Activated T-cell treated with anti-CD3 and anti-CD28 coated beads for 4 hours (primary cell): ENCODE measurements at places on chromosomes 5 and 9.

DNA sequence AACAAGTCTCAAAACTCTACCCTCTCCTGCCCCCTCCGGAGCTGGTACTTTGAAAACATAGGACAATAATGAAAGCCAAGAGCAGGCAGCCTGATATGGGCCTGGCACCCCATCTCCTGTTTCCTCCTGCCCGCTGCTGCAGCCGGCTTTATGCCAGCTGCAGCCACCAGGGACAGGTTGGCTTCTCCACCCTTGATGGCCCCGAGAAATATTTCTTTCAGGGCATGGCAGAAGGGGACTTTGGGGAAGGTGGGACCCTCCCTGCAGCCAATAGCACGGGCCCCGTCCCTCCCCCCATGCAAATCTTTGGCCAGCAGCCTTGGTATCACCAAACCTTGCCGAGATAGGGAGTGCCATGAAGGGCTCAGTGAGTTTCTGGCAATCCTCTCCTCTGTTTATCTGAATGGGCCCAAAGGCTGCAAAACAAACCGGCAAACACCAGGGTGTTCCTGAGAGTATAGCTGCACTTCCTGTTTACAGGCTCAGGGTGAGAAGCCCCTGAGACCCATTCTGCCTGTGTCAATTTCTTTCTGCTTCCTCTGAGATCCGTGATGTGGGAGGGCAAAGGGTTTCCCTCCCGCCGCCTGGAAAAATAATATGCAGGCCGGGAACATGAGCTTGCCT, 73.4 kb upstream of the BOD1 start:
- no peak for DNase-seq

DNA sequence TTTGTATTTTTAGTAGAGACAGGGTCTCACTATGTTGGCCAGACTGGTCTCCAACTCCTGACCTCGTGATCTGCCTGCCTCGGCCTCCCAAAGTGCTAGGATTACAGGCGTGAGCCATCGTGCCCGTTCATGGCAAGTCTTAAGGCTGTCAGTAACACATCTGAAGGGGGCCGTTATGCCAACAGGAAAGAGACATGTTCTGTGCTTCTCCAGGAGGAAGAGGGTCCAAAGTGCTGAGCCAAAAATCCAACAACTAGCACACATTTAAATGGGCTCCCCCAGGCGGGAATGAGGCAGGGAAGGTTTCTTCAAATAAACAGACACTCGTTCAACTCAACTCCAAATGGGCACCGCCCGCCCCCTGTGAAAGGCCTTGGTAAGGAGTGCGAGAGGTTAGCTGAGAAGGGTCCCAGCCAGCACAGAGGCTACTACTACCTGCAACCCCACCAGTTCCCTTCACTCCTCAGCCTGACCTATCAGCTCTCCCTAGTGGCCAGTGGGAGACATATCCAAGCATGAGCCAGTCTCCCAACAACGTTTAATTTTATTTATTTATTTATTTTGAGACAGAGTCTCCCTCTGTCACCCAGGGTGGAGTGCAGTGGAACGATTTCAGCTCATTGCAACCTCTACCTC, 84.1 kb upstream of the DMRT1 start:
- no peak for DNase-seq

DNA sequence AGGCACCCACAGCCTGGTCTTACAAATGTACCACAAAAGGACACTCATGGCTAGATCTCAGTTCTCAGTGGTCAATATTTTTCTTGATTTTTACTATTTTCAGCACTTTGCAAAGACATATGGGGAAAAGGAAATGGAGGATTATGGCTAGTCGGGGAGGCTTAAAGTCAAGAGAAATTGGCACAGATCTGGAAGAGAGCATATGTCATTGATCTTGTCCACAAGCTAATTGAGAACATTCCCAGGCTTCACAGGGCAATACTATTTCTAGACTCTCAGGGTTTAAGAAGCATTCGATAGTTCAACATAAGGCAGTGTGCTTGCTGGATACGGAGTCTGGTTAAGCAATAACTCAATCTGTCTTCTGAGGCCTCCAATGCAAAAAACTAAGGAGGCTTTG, 285.8 kb downstream of the ZNF608 start:
- no peak for DNase-seq

- no peak for DNase-seq
Measured at GRCh38 chr5:172113036-172113435, 75.0 kb downstream of the STK10 start.

DNA sequence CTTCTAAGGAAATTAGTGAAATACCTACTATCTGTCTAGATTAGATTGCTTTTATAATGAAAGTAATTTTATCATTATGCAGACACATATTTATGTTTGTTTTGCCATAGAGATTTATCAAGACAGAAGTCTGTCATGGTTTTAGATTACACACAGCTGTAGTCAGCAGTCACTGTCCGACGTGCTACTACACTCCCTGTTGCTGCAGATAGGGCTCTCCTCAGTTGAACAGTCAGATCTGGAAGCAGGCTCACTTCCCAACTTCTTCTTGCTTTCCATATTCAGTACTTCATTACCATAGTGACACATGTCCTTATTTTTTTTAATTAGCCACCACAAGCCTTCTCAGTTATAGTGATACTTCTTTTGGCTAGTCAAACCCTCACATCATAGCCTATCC, 329.9 kb upstream of the ITGA1 start:
- DNase-seq = no peak

DNA sequence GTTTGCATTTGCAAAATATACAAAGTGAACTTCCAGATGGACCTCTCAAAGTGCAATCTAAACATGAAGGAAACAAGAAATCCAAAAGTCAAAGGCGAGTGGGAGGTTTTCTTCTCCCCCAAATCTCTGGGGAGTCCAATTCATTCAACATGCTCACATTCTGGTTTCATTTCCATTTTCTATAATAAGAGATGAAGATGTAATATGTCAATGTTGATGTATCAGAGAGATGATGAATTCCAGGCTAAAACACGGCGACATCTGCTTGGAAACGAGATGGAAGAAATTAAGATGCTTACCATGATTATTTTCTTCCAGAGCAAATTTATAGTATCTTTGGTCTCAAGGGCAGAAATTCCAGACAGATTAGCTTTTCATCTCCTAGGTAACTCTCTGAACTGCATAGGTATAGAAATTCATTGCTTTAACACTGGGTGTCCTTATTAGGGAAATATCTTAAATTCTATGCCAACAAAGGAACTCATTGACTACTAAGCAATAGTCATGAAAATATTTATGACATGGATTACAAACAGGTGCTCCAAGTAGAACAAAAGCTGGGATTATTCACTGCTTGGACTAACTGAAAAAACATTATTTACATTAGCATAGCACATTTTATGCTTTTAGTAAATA, 287.9 kb downstream of the SEC61B start:
- no peak for DNase-seq

DNA sequence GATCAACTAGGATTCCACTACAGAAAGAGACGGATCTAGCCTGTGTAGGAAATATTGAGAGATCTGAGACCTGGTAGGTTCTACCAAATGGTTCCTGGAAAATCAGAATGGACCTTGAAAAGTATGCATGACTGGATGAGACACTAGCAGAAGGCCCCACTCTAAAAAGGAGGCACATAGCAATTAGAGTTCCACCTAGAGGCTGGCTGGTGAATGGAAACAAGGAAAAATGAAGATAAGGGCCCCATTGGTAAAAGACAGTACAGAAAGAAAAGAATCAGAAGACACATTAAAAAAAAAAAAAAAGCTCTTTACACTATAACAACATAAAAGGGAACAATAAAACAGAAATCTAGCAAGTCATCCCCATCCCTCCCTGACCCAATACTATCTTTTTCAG, 518.5 kb downstream of the NR2F1-AS1 start:
- no peak for DNase-seq

DNA sequence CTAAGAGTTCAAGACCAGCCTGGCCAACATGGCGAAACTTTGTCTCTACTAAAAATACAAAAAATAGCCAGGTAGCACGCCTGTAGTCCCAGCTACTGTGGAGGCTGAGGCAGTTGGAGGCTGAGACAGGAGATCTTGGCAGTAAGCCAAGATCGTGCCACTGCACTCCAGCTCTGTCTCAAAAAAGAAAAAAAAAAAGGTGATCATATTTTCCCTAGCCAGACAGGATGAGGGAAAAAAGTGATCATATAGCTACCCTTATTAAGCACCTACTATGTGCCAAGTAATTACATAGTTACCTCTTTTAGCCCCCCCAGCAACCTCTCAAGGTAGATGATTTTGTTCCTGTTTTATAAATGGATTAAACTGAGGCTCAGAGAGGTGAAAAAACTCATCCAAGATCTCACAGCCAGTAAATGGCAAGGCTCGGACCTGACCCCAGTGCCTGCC, 18.1 kb upstream of the RPL26L1 start:
- DNase-seq = no peak

- DNase-seq = no peak
Measured at GRCh38 chr5:162248107-162248713, 180.6 kb downstream of the GABRG2 start.

DNA sequence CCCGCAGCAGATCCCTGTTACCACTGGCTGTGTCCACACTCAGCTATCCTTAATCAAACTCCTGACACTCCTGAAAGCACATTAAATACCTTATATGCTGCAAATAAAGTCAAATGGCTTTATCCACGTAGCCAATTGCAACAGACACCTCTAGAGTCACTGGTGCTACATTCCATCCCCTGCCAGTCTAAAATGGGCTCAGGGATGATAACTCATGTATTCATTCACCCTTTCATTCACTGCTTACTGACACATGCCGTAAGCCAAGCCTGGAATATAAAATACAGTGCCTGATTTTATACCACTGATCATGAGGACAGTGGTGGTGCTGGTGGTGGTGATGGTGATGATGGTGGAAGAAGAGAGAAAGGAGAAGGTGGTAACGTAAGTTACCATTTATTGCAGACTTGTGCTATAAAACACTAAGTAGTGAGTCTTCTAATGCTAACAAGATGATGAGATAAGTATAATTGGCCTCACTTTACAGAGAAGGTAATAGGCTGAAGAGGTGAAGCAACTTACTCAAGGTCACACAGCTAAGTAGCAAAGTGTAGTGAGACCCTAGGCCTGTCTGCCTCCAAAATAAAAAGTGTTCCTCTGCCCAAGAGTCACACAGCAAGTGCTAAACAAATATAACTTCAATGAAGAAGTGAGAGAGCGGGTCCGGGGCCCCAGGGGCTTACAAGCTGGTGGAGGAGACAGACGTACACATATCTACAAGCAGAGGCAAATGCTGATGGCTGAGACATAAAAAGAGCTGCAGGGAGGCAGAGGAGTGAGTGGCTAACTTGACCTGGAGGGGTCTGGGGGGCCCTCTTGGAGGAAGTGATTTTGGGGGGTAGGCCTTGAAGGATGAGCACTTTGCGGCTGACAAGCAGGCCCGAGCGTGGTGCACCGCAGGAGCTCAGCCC, 1.2 kb downstream of the TTLL11 start:
- DNase-seq = no peak

GRCh38 chr9:71446473-71447411, 321.6 kb downstream of the CEMIP2 start:
- DNase-seq = no peak

DNA sequence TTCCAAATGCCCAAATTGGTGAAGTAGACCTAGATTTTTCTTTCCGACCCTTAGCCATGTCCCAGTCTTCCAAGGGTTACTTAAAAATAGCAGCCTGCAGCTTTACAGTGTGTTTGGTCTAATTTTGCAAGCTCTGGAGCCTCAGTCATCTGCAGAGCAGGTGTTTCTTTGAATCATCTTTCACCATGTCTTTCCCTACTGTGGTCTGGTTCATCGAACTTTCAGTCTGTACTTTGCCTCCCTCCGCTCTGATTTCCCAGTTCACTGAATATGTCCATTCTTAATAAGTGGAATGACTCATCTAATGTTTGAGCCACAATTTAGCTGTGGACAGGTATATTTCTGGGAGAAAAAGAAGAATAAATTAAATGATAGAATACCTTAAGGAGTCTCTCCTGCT, 1060.7 kb downstream of the EFNA5 start:
- no peak for DNase-seq

DNA sequence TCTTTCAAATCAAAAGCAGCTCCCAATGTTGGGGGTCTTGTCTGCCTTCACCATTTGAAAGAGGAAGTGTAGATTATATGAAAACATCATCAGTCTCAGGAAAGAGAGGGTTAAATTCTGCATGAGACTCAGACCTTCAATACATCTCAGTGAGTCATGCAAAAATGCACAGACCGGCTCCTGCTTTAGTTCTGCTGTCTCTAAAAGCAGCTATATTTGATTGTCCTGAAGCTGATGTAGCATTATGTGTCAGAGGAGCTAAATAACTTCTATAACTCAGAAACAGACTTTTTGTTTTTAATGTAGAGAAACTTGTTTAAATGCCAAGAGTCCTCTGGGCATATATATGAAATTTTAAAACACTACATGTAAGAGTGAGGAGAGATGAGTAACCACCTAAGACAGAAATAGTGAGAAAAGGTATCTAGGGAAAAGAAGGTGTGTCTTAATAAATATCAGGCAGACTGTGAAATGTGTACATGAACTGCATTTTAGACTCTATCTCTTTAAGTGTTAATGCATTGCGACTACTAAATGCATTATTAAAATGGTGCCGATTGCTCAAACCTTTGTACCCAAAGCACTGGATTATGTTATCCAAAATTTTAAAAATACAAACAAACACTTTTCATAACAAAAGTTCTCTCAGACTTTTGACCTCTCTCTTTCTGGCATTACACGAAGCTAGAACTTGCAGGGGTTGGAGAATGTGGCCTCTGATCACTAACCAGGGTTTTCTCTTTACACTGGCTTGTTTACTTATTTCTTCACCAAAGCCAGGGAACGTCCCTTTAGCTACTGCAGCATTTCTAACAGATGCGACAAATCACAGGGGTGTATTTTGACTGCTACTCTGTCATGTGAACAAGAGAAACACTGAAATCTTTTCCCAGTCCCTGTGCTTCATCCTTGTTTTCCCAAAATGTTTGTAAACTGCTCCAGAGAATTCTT, 302.3 kb downstream of the ARL15 start:
- DNase-seq = no peak

DNA sequence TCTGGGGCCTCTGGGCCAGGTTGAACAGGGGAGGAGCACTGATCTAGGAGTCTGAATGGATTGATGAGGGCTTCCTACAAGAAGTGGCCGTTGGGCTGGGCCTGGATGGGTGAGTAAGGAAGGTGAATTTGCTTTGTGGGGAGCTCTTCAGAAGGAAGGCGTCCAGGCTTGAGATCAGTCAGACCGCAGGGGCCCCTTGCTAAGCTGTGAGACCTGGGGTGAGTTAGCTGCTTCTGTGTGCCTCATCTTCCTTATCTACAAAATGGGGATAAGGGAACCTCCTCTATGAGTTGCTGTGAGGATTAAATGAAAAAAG, 1.1 kb upstream of the SYNPO start:
- DNase-seq = no peak

DNA sequence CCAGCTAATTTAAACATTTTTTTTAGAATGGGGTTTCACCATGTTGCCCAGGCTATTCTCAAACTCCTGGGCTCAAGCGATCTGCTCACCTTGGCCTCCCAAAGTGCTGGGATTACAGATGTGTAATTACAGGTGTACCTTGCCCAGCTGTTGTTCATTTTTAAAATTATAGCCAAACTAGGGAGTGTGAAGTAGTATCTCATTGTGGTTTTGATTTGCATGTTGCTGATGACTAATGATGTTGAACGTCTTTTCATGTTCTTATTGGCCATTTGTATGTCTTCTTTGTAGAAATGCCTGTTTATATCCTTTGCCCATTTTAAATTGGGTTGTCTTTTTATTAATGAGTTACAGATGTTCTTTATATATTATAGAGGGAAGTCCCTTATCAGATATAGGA, 31.5 kb downstream of the EHMT1 start:
- no peak for DNase-seq
